Inflammatory macrophage treated with lipopolysaccharide for 1 hour (primary cell): ENCODE measurements at places on chromosomes 2 and 18.

- DNase-seq = no peak
These were observed 4.0 kb downstream of the PTGR3 start for GRCh38 chr18:75204732-75205513.

DNA sequence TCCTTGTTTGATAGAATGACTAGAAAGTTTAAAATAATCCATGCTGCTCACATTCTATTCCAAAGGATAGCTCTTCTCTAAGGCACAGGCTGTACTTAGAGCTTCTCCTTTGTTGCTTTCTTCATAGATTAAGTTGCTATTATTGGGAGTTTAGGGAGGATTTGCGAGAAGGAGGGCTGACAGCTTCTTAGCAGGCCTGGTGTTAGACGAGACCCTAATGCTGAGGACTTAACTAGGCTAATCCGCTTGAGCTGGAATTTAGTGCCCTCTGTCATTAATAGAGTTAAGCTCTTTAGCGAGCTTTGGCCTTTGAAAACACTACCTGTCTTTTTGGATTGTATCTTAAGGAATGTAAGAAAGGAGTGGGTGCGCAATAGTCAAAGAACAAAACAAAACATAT, 81.3 kb downstream of the MOGAT1 start:
- no peak for DNase-seq

GRCh38 chr2:218809515-218809914, 22.1 kb downstream of the PRKAG3 start:
- no peak for DNase-seq

DNA sequence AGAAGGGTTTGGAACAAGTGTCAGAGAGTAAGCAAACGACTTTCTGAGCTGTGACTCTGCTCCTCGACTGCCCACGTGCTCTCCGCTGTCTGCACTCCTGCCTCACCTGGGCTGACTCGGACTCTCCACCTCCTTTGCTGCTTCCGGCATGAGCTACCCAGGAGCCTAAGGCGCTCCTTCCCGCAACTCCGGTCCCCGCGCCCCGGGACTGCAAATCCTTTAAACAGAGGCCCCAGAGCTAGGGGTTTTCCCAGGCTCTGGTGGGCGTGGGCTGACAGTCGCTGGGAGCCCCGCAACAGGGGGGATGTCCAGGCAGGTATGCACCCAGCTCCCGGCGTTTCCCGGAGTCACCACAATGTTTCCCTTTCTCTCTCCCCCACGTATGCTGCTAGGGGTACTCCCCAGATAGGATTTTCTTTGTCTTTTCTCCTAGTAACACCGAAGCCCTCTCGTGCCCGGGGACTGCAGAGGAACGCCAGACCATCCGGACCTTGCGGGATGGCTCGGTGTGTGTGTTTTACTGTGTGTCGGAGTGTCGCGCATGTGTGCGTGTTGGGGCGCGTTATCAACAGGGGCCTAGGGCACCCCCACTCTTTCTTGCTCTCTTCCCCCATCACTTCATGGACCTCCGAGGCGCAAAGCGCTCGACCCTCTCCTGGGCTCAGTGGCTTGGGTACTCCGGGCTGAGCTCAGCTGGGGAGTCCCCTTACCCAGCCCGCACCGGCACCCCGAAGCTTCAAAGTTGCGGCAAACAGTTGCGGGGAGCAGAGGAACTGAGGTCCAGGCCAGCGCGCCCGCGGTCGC, 691 bp upstream of the THSD7B start:
- DNase-seq = no peak

DNA sequence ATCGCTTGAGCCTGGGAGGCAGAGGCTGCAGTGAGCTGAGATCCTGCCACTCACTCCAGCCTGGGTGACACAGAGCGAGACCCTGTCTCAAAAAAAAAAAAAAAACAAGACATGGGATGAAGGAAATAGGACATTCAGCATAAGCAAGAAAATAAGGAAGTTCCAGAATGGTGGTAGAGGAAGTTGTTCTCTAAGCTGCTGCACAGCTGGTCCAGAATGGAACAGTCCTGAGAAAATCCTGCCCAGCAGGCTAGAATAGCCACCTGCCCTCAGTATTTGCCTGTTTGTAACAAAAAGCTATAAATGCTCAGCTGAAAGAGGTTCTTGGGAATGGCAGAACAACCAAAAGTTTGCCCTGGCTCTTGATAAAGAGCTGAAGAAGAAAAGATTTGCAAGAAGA, 11.1 kb upstream of the MAPRE3 start:
- DNase-seq = peak; percentile 16

GRCh38 chr18:54268751-54269150, 566 bp upstream of the POLI start:
- no peak for DNase-seq

- no peak for DNase-seq
These were observed 84.8 kb upstream of the DNAJC10 start for GRCh38 chr2:182631299-182631698.

DNA sequence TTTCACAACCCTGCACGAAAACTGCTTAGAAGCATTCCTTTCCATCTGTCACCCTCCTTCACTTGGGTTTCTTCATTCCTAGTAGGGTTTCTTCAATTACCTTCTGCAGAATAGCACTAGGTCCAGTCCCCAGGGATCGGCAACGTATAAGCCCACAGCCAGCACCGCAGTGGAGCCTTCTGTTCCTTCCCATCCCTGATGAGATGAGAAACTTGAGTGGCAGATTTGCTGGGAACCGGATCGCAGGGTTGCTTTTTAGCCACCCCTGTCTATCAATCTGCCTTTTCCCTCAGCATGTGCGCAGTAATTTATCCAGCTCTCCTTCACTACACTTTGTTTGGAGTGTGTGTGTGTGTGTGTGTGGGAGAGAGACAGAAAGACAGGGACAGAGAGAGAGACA, 94.2 kb downstream of the CD8B2 start:
- no peak for DNase-seq
